Hepatocyte (in vitro differentiated cells): ENCODE measurements at places on chromosomes 12 and 14.

GRCh38 chr12:100221523-100221922, 20.9 kb downstream of the ACTR6 start:
- DNase-seq: no peak

GRCh38 chr14:50003213-50004021, 110.5 kb downstream of the ARF6 start:
- DNase-seq: peak; percentile 91

DNA sequence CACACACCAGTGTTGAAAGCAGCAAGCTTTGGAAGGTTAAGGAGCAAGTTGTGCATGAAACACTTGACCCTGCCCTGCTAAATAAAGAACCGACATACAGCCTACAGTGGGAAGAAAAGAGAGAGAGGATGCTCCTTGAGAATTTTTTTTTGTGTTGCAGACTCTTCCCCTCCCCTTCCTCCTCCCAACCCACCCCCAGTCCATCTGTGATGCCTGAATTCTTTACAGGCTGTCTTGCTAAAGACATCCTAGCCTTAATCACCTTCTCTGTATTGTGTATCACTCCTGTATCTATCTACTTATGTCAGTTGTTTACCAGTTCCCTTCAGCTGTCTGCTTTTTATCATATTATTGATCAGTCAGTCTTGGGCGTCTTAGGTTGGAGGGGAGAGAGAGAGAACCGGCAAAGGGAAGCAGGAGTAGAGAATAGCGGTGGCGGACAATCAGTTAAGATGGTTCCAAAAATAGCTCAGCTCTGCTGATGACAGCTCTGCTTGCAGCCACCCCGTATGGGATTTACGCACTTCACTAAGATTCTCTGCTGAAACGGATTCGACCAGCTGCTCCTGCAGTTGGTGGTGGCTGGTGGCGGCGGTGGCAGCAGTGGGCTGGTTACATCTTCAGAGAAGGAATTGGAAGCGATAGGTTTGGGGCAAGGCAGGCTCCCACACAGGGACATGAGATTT, 664.7 kb downstream of the NRXN3 start:
- DNase-seq: no peak

DNA sequence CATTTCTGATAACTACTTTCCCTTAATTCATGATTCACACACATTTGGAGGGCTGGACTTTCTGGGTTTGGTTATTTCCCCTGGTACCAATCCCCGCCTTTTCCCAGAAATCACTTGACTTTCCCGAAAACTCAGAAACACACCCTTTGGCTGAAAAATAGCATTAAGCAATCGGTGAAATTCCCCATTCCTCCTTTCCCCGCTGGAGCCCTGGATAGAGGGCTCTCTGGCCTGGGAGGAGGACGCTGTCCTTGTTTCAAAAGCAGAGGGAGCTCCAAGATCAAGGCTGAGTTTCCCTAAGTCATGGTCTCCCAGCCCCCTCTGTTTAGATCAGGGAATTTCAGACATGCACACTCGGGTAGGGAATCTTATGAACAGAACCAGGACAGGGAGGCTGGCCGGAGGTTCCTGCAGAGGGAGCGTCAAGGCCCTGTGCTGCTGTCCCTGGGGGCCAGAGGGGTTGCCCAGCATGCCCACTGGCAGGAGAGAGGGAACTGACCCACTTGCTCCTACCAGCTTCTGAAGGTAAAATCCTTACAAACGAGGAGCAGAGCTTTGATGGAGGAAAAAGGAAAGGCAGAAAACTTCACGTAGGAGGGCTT, at the start of gene C1S:
Gene C1S (plus strand): TSS at position 366 of the 602 bp plus-strand sequence. CDS start 1,195 bp downstream, outside the sequence.
- DNase-seq: peak; percentile 87

DNA sequence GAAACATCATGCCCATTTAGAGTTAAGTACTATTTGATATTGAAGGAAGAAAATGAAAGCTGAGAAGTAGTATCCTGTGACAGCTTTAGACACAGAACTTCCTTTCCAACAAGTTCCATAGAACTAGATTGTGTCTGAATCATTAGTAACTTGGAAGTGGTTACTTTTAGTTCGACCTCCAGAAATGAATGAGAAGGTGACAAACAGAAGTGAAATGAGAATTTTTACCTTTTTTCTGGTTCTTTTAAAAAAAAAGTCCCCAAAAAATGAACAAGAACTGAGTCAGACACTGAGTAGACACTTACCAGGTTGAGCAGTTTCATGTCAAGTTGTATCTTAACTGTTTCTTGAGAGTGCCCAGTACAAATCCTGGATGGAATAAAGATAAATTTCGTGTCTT, 3.0 kb downstream of the ATP6V0A2 start:
- no peak for DNase-seq

- no peak for DNase-seq
Measured at GRCh38 chr12:29879606-29880308, 96.0 kb upstream of the TMTC1 start.

- DNase-seq: no peak
Measured at GRCh38 chr14:56754921-56755320, 55.4 kb downstream of the OTX2 start.

- DNase-seq: peak; percentile 84
Measured at GRCh38 chr12:50082644-50083043, 2.5 kb upstream of the SMARCD1 start.
